Activated T-cell treated with anti-CD3 and anti-CD28 coated beads for 24 hours (primary cell): ENCODE measurements at places on chromosomes 1 and 21.

DNA sequence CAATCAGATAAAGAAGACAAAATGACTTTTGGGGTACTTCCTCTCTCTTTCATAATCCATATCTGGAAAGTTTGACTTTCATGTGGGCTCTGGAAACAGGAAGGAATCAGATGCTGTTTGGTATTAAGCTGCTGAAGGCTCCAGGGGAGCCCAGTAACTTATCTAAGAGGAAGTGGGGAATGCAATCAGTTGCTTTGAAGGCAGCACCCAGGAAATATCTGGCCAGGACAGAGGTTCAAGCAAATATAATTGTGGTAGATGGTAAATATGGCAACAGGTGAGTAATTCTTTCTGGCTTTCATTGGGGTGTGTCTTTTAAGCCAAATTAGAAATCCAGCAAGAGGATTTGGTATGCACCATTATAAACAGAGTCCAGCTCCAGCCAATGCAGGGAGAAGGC is 44.4 kb downstream of the COLGALT2 start:
- no peak for DNase-seq

DNA sequence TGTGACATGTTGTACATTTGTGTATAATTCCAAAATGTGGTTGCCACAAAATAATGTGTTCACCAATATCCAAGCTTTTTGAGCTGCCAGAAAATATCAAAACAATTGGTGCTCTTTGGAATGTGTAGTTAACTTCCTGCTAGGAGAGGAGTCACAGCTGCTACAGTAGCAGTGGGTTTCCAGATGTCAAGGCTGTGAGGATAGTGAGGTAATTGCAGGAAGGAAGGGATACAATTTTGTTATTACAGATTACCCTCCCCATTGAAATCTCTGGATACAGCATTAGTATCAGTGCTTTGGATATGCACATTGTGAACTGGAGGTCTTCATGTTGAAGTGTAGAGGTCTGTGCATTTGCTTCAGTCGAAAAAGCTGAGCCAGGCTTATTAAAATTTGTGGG is 253.2 kb downstream of the PTPRC start:
- no peak for DNase-seq

GRCh38 chr21:21530680-21531079 is 532.5 kb downstream of the NCAM2 start:
- DNase-seq, result no peak

DNA sequence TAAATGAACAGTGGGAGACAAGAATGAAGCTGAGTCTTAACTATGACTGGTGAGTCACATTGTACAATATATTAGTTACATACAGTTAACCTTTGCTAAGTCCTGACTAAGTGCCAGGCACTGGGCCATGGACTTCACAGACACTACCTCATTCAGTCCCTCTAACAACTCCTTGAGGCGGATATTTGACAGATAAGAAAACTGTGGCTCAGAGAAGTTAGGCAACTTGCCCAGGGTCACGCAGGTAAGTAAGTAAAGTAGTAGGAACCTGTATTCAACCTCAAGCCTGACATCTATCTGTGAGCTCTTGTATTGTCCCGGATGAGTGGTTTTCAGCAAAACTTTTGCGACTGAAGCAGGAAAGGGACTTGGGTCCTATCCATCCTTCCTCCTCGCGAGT is 62.1 kb downstream of the GNG12 start:
- DNase-seq, result no peak

DNA sequence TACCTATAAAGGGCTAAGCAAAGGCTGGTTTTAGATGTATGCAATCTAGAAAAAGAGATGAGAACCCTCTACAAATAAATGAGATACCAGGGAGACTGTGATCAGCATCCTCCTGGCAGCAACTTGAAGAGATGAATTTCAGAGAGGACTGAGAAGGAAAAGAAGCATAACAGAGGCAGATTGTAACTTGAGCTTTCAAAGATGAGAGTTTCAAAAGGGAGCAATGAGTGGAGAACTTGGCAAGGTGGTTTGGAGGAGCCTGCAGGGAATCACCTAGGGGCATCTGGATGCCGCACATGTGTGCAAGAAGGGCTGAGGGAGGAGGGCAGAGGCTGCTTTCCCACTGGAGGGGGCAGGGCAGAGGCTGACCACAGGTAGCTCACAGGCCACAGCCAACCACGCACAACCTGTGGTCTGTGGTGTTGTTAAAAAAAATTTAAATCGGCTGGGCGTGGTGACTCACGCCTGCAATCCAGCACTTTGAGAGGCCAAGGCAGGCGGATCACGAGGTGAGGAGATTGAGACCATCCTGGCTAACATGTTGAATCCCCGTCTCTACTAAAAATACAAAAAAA is 50.2 kb downstream of the PCNX2 start:
- DNase-seq, result no peak

DNA sequence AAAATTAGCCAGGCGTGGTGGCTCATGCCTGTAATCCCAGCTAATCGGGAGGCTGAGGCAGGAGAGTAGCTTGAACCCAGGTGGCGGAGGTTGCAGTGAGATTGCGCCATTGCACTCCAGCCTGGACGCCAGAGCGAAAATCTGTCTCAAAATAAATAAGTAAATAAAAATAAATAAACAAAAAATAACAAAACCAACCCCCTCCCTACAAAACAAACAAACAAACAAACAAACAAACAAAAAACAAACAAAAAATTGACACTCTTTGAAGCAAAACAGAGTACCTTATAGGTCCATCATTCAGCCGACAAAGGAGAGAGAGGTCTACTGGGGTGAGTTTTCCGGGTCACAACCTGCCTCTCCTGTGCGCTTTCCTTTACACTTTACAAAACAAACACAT is 5.4 kb upstream of the KDF1 start:
- DNase-seq, result no peak

GRCh38 chr1:25803368-25803767 is 3.4 kb downstream of the SELENON start:
- no peak for DNase-seq

DNA sequence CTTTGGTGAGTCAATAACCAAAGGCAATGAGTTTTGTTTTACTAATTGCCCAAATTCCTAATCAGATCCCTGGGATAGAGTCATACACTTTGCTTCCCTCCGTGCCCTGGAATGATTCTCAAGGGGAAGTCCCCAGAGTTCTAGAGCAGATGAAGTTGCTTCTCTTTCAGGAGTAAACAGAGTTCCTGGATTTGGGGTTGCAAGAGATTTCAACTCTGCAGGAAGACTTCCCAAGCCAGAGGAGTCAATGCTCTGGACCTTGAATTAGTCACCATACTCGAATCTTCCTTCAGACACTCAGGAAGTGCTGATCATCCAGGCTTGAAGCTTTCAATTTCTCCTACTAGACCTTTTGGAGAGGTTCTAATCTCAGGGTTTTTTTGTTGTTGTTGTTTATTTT is 39.6 kb downstream of the FCER1A start:
- no peak for DNase-seq
